ENCODE measurements at places on chromosomes 12 and 14.

GRCh38 chr12:103799857-103800771, 40.9 kb downstream of the NT5DC3 start:
- DNase-seq, result peak; percentile 75

- no peak for DNase-seq
Observed at GRCh38 chr12:131332224-131332623, 378.5 kb downstream of the ADGRD1 start.

- DNase-seq, result peak; percentile 93
Observed at GRCh38 chr12:108560752-108561719, at the start of gene SART3. TSS of gene SART3 (minus strand) at chr12:108561173. CDS start at chr12:108561154, 19 bp downstream.

DNA sequence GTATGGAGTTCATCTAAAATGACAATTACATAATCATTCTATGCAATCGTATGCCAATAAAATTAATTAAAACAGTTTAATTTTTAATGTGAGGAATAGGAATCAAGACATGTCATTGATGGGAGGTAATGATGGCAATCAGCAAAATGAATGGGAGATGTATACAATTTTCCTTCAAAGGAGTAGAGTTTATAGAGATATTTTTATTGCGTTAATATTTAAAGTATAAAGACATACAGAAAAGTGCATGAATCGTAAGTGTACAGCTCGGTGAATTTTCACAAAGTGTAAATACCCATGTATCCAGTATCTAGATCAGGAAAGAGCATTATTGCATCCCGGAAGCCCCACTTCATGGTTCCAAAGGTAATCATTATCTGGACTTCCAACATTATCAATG, 1.2 kb downstream of the MIPOL1 start:
- no peak for DNase-seq

GRCh38 chr12:3252450-3252891, 175.3 kb downstream of the TSPAN9 start:
- DNase-seq, result peak; percentile 85

- no peak for DNase-seq
Observed at GRCh38 chr14:73754911-73755360, 40.8 kb upstream of the PNMA1 start.

GRCh38 chr12:130710733-130711080, 5.4 kb downstream of the RIMBP2 start:
- DNase-seq, result no peak

DNA sequence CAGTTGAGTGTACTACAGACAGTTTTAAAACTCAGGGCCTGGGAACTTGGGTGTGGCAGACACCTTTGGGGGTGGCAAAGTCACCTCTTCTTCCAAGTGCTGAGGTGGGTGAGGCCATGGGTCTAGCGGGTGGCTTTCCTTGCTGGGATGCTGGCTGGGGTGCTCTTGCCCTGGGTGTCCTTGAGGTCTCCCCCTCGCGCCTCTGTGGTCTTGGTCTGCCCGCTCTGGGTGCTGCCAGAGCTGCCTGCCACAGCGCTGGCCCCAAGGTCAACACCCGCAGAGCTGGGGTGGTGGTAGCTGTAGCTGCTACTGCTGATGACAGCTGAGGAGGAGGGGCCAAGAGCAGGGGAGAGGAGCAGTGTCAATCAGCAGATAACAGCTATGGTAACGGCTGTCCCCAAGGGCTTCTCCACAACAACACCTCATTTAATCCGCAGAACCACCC, 6.8 kb downstream of the KRT74 start:
- DNase-seq, result no peak

- no peak for DNase-seq
Observed at GRCh38 chr12:115075552-115076170, 391.7 kb upstream of the TBX3 start.

DNA sequence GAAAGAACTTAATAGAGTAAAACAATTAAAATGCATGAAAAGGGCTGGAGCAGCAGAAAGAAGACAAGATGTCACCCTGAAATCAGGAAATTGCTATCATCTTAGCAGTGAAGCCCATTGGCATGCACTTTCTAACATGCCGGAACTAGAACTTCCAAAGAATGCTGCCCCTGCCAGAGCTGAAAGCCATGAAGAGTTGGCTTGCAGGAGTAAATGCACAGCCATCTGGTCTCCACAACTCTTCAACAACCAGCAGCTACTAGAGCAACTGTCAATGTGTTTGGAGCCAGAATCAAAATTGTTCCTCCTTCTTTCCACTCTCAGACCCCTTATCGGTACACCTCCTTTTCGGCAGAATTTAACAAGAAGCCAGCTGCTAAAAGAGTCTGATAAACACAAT, 414.1 kb downstream of the KCNH5 start:
- DNase-seq, result no peak

DNA sequence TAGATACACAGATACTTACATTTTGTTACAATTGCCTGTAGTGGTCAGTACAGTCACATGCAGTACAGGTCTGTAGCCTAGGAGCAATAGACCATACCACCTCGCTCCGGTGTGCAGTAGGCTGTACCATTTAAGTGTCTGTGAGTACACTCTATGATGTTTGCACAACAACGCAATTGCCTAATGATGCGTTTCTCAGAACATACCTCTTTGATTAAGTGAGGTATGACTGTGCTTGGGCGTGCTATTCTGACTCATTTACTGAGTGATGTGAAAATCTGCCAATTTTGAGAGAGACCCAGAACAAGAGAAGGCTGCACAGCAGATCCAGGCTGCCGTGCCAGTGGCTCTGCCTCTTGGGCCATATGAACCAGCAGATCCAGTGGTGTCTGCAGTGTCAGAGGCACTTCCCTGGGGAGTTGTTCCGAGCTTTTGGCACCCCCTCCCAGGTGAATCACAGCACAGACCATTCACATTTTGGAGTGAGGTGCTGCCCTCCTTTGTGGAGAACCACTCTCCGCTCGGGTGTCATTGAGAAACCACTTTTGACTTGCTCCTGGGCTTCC, 20.4 kb downstream of the DLK1 start:
- DNase-seq, result peak; percentile 75

GRCh38 chr12:120771097-120771496, 45.5 kb downstream of the ACADS start:
- no peak for DNase-seq

DNA sequence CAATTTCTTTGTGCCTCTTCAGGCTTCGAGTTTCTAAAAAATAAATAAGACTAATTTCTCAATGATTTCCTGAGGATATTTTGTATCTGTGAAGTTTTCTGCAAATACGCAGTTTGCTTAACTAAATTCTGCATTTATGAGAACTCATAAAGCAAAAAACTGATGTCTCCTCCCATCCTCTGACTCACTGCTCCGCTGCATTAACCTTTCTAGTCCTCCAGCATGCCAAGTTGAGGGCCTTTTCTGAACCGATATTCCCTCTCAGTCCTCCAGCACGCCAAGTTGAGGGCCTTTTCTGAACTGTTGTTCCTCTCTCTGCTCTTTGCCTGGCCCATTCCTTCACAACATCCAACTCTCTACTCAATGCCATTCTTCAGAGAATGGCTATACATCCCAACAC, 3.2 kb downstream of the IPO8 start:
- DNase-seq, result no peak

GRCh38 chr14:22699801-22700564, 55.8 kb upstream of the OR6J1 start:
- no peak for DNase-seq

- no peak for DNase-seq
Observed at GRCh38 chr12:29234965-29235626, 86.0 kb downstream of the FAR2 start.

DNA sequence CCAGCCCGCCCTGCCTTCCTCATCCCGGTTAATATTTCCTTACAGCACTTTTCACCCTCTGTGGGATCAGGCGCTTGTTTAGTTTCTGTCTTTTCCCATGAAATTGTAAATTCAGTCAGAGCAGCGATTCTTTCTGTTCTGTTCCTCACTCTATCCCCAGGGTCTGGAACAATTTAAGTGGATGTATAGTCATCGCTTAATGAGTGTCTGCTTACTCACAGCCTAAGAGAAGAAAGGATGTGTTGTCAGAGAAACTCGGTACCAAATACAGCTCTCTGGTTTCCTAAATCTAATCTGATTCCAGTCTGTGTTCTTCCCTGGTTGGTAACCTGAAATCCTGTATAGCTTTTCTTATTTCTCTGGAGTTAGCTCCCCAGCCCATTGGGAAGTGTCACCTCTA, 44.9 kb downstream of the FOS start:
- no peak for DNase-seq

DNA sequence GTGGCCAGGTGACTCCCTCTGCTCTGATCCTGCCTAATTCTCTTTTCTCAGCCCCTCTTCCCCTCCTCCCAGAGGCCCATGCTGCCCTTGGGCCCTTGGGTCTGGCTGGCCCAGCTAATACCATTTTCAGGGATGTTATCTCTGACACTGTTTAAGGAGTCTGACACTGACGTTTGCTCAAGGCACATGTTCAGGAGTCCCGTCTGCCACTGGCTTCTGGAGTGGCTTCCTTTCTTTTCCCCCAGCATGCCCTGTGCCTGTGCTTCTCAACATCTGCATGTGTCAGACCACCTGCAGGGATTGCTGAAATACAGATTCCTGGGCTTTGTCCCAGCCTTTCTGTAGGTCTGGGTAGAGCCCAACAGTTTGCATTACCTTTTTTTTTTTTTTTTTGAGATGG, 128.9 kb downstream of the BCL11B start:
- DNase-seq, result no peak

- no peak for DNase-seq
Observed at GRCh38 chr14:61437381-61437780, 116.0 kb downstream of the PRKCH start.

DNA sequence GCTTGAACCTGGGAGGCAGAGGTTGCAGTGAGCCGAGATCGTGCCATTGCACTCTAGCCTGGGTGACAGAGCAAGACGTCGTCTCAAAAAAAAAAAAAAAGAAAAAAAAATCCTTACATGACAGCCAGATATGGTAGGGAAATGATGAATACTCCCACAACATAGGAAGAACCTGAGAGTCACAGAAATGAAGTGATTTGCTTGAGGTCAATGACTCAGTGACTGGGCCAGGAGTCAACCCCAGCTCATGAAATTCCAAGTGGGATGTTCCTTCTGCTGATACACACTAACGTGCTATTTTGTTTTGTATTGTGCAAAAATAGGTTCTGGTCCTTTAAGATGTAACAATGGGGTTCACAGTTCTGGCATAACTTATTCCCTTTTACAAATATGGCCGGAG, 9.0 kb downstream of the RHOF start:
- no peak for DNase-seq

GRCh38 chr14:81981307-81981675, 447.6 kb upstream of the SEL1L start:
- DNase-seq, result no peak

DNA sequence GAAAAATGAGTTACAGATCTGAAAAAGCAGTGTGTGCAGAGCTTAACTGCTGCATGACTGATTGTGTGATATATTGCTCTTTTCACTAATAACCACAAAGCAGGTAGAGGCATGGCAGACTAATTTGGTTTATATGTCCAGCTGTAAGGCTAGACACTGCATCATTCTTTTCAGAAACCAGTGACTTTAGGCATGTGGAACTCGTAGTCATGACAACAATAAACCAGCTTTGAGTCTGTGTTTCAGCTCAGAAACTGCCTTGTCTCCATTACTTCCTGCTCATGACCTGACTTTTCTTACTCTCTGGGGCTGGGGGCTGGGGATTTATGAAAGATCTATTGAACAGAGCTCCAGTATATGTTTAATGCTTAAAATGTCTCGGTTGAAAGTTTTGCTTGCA, 146.8 kb upstream of the LRIG3 start:
- DNase-seq, result no peak

GRCh38 chr12:109631302-109631701, 57.7 kb downstream of the MVK start:
- DNase-seq, result no peak

- DNase-seq, result no peak
Observed at GRCh38 chr12:27289414-27289813, 43.2 kb upstream of the BMAL2 start.

DNA sequence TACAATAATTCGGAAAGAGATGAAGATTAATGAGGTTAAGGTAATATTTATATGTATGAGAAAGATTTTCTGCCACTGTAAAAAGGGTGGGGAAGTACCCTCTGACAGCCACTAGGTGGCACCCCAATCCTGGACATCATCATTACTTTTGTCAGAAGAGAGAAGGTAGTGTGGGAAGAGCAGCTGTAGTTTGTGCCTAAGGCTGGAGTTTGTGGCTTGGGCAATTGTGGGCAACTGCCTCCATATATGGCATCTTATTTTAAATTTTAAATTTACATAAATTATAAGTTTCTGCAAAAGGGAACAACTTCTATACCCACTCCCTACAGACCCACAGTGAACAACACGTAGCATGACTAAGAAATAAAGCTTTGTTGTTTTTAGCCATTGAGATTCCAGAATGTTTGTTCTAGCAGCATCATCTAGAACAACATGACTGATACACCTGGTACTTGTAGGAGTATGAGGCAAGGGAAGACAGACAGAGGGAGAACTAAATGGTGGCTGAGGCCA, 34.4 kb upstream of the SYCP3 start:
- peak; percentile 59 for DNase-seq

DNA sequence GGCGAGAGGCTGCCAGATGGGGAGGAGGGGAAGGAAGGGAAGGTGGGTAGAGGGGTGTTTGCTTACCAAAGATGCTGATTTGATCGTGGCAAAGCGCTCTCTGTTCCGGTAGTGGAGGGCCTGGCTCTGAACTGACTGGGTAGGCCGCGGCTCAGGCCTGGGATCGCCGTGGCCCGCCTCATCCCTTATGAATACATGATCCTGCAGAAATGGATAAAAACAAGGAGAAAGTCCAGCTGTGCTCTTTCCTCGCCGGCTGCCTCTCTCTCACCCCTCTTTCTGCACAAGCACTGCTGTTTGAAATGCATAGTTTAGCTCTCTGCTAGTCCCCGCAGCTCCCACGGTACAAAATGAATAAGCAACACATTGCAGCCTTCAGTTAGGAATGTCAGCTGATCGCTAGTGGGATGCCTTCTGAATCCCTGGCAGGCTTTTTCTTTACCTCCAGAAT, 53.8 kb downstream of the PEBP1 start:
- DNase-seq, result peak; percentile 71

DNA sequence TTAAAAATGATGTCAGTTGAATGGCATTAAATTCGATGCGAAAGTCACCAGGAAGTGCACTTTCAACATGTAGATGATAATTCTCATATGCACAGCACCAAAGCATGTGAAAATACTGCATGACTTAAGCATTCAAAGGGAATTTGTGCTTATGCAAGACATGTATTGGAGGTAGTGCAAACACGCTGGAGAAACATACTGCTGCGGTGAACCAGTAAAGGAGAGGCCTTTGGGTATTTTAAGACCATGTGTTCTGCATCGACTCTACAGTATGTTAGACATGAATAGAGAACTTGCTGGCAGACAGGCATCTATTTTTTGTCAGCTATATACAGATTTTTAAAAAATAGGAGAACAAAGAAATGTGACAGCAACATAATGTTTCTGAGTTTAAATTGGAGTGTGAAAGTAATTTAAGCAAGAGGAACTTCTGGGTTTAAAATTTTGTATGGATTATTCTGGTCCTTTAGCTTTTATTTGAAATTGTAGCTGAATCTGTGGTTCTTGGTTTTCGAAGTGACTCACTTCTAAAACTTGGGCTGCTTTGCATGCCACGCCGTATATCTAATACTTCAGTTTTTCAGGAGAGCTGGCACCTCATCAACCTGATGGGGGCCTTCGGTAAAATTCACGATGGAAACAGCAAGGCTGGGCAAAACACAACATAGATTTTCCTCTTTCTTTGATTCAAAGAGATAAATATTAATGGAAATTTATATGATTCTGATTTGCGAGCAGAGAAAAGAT, 408.7 kb downstream of the APAF1 start:
- DNase-seq, result no peak

- no peak for DNase-seq
Observed at GRCh38 chr14:51781381-51781780, 79.0 kb upstream of the GNG2 start.

- DNase-seq, result no peak
Observed at GRCh38 chr12:106712768-106713167, 61.7 kb upstream of the RIC8B start.

Measured in NCI-H1092 treated with DMSO at 0.1 percent for 48 hours (cell line).